H1 (cell line): ENCODE measurements at places on chromosomes 7 and 10.

- DNase-seq: no peak
Observed at GRCh38 chr10:123244747-123245146, 90.5 kb downstream of the BUB3 start.

DNA sequence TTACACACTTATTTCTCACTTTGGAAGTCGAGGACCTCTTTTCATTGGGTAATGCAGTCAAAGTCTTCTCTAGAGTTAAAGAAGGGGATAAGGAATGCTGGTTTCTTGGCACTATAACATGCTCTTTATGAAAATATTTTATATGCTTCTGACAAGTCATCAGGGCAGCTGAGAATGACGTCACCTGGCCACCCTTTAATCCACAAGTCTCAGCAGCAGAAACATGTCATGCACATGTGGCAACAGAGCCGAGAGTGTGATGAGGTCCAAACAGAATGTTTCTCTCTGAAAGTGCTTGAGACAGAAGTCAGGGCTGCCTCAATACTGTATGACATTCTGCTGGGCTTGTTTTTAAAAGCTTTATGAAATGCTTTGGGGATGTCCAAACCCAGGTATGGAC, 63.5 kb upstream of the C10orf90 start:
- DNase-seq: no peak

- no peak for DNase-seq
Observed at GRCh38 chr10:50439806-50440205, 183.9 kb downstream of the SGMS1 start.

DNA sequence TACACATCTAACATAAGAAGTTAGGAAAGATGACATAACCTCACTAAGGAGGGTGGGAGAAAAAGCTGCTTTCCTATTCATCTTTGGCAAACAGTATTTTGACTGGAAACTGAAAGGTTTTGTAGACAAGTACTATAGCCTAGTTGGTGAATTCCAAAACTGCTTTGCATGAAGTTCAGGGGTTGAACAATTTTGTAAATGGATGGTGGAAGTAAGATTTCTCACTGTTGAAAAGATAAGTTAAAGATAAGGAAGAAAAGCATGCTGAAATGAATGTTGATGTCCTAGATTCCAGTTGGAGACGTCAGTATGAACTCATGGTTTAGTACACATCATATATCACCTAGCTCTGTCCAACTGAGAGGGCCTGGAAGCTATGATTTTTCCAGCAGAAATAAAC, 159.1 kb upstream of the FEZF1 start:
- DNase-seq: no peak

DNA sequence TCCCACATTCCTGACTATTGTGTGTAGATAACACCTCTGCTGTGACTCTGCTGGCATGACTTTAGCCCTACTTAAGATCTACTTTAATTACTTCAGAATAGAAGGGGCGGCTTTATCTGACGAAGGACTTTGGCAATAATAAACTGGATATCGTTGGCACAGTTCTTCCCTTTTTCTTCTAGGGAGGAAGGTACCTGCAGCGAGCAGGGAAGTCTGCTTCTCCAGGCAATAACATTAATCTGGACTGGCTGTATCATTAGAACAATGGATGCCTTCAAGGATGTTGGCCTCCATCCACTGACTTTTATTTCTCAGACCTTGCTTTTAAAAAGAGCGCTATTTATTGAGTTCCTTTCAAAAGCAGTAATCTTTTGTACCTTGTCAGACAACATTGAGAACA, 172.6 kb upstream of the THSD7A start:
- no peak for DNase-seq

DNA sequence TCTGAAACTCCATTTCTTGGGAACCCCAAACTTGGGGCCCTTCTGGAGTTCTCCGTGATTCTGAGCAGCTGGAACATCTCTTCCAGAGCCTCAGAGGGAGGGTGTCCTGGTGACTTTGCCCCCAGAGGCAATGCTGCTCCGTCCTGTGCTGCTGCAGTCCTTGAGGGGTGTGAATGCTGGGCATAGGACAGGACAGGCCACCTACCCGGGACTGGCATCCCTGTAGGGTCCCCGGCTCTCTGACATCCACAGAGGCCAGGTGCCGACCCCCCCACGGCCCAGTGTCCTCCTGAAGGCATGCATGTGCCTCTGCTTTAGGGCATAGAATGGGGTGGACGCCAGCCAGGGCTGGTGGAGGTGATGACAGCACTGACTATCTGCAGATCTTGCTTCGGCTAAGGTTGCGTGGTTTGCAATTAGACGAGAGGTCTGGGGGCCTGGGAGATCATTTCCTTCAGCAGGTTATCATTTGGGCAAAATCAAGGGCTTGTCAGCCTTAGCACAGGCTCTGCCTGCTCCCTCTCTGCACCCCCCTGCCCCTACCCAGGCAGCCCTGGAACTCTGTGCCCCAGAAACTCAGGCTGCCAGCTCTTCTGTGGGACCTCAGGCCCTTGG, 136.9 kb upstream of the GPR26 start:
- peak; percentile 37 for DNase-seq

- DNase-seq: no peak
Observed at GRCh38 chr10:49079499-49079898, 35.8 kb downstream of the VSTM4 start.

DNA sequence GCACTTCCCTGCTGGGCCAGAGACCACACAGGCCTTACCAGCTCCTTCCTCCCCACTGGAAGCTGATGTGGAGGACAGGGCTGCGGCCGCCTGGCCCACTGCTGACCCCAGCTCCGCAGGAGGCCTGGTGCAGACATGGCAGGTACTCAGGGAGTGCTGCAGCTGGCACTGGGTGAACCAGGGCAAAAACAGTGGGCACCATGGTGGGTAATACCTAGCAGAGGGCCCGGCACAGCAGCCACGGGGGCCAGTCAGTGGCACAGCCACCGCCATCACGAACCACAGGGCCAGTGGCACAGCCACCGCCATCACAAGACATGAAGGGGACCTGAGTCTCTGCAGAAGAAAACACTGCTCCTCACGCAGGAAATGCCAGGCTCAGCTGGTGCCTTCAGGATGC, 152.6 kb upstream of the PPP2R2D start:
- DNase-seq: no peak
